ENCODE measurements at places on chromosomes 16 and 17.

- no peak for DNase-seq
Measured at GRCh38 chr17:4900231-4901107, 1.1 kb downstream of the C17orf107 start.

DNA sequence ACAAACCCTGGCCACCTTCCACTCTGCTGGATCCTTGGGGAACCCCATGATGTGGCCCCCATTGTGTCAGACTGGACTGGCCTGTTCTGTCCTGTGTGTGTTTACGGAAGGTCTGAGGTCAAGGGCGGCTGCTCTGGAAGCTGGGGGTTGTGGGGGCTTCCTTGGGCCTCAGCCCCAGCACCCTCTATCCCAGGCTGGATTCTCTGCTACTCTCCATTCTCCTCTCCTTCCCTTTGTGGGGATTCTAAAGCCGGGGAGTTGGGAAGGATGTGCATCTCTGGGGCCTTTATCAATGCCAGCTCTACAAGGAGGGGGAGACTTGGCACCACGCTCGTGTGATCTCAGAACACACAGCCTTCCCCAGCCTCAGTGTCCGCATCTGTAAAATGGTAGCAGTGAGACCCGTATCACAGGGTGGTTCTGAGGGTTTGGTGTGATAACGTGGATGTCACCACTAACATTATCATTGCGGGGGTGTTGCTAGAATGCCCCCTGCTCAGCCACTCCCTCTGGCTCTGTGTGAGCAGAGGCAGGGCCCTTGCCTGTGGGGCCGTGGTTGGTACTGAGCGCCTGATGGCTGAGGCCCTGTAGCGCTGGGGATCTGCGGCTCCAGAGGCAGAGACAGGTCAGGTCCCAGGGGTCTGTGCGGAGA, 18.1 kb downstream of the ADGRG1 start:
- no peak for DNase-seq

GRCh38 chr17:35011671-35012216, 31.4 kb downstream of the LIG3 start:
- no peak for DNase-seq

- DNase-seq: no peak
Measured at GRCh38 chr17:63819585-63820537, 7.4 kb upstream of the PSMC5 start.

DNA sequence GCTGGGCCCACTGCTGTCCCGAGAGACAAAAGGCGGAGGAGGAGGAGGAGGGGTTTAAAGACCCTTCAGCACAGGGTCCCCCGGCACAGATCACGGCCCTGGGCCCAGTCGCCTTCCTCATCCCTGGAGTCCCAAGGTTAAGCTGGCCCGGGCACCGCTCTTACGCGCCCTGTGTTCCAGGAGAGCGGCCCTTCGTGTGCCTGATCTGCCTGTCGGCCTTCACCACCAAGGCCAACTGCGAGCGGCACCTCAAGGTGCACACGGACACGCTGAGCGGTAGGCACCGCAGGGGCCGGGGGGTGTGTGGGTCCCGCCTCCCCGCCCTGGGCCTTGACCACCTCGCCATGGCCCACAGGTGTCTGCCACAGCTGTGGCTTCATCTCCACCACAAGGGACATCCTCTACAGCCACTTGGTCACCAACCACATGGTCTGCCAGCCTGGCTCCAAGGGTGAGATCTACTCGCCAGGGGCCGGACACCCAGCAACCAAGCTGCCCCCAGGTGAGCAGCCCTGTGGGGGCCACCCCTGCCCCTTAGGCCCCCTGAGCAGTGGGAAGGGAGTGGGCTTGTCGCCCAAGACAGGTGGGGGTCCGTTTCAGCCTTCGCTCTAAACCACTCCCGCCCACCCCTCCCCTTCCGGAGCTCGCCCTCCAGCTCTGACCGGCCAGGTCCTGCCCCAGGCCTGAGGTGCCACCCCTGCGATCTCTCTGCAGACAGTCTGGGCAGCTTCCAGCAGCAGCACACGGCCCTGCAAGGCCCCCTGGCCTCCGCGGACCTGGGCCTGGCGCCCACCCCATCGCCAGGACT, 37.6 kb upstream of the ZC3H18 start:
- DNase-seq: no peak

- no peak for DNase-seq
Measured at GRCh38 chr16:56269811-56270684, 78.8 kb downstream of the GNAO1 start.

GRCh38 chr17:973053-973452, 6.5 kb downstream of the NXN start:
- no peak for DNase-seq

- no peak for DNase-seq
Measured at GRCh38 chr17:62673614-62674362, 46.3 kb downstream of the MRC2 start.

DNA sequence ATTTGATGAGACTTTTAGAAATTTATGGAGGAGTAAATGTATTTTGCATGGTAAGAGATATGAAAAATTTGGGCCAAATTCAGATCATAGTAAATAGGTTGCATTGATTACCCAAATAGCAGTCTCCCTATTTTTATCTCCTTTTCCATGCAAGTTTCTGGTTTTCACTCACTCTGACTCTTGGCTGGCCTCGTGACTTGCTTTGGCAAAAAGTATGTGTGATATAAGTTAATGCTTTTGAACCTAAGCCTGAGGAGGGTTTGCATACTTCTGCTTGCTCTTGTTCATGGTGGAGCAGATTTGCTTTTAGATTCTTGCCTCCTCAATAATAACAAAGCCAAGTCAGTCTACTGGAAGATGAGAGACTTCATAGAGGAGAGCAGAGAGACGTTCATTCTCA, 1045.9 kb upstream of the CDH8 start:
- DNase-seq: no peak

GRCh38 chr17:37194208-37194607, 181.6 kb upstream of the C17orf78 start:
- DNase-seq: no peak

- no peak for DNase-seq
Measured at GRCh38 chr17:50841277-50841948, 6.0 kb downstream of the WFIKKN2 start.

DNA sequence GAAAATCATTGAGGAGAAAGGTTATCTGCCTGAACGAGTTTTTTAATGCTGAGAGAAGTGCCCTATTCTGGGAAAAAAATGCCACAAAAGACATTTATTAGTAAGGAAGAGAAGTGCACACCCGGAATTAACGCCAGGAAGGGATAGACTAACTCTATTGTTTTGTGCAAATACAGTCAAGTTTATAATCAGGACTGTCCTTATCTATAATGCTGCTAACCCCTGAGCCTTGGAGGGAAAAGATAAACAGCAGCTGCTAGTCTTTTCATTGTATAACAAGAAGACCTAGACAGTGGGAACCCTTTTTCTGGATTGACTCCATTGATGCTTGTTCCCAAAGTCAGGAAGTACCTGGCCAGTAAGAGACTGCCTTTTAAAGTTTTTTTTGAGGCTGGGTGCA, 26.5 kb downstream of the BCAS3 start:
- DNase-seq: no peak

DNA sequence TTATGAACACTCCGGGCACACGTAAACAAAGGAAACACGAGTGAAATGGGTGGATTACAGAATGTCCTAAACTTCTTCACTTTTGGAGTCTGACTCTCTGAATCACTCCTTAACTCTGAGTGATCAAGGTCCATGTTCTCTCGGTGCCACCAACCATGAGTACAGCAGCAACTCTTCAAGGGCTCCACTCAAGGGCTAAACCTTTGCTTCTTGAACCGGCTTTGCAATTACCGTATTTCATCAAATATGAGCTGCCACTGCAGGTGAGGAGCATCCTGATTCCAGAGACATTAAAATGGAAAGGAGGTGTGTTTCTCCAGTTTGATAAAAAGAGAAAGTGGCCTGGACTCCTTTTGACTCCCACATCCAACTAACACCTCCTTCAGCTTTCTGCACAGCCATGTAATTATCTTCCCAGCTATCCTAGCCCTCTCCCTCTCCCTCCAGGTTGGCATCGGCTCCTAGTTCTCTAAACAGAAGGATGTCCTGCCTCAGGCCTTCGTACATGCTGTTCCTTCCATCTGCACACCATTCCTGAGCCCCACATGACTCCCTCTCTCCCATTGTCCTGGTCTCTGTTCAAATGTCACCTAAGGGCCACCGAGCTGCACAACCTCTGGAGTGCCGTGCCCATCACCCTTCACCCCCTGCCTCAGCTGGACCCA, 61.4 kb downstream of the ZDHHC7 start:
- DNase-seq: no peak

DNA sequence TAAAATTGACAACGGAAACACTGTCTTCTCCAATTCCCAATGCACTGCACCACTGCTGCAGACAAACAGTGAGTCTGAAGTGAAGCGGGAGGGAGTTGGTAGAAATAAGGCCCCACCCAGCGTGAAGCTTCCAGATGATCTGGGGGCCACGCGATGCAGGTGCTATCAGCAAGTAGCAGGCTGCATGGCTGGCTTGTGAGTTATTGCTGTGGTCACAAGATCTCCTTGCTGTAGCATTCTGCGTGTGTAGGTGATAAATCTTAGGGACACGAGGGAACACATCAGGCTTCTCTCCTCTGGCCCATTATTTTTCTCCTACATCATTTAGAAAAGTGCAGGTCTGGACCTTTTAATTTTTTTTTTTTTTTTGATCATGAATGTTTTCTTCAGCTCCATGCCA, 407.6 kb downstream of the TMEM114 start:
- DNase-seq: no peak

DNA sequence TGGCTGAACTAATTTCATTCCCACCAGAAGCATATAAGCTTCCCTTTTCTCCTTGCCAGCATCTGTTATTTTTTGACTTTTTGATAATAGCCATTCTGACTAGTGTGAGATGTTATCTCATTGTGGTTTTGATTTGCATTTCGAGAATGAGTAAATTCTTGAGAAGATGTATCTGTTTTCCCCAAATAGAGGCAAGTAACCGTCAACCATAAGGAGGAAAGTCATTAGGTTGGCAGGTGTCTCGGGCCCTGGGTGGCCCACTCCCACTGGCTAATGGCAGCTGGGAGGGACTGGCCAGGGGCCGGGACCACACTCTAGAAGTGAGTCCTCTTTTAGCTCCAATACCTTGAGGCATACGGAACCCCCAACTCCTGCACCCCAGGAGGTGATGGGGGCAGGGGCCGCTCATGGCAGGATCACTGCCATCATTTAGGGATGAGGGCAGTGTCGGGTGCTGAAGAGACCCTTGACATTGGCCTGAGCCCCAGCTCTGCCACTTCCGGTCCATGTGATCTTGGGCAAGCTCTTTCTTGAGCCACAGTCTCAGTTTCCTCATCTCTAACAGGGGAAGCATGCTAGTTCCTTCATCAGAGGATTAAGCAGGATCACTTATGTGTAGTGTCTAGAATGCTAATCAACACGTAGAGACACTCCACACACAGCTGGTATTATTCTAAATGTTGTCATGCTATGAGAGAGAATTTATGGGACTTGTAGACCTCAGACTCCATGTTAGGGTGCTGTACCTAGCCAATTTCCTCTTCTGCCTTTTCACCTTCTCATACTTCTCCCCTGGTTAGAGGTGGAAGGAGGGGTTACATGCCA, 44.3 kb downstream of the RGS9 start:
- no peak for DNase-seq

- DNase-seq: no peak
Measured at GRCh38 chr16:56357241-56357764, 68.0 kb downstream of the AMFR start.

- no peak for DNase-seq
Measured at GRCh38 chr16:20175358-20175757, 101.7 kb upstream of the GPR139 start.

DNA sequence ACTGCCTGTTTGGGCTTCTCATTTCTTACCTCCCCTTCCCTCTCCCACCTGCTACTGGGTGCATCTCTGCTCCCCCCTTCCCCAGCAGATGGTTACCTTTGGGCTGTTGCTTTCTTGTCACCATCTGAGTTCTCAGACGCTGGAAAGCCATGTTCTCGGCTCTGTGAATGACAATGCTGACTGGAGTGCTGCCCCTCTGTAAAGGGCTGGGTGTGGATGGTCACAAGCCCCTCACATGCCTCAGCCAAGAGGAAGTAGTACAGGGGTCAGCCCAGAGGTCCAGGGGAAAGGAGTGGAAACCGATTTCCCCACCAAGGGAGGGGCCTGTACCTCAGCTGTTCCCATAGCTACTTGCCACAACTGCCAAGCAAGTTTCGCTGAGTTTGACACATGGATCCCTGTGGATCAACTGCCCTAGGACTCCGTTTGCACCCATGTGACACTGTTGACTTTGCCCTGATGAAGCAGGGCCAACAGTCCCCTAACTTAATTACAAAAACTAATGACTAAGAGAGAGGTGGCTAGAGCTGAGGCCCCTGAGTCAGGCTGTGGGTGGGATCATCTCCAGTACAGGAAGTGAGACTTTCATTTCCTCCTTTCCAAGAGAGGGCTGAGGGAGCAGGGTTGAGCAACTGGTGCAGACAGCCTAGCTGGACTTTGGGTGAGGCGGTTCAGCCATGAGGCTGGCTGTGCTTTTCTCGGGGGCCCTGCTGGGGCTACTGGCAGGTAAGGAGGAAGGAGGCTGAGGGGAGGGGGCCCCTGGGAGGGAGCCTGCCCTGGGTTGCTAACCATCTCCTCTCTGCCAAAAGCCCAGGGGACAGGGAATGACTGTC, at the start of gene CD68:
Gene CD68 (plus strand): TSS at position 638 of the 833 bp plus-strand sequence. CDS start 40 bp downstream, at position 678.
- DNase-seq: no peak

GRCh38 chr17:83176623-83177583, 97.5 kb downstream of the METRNL start:
- no peak for DNase-seq

DNA sequence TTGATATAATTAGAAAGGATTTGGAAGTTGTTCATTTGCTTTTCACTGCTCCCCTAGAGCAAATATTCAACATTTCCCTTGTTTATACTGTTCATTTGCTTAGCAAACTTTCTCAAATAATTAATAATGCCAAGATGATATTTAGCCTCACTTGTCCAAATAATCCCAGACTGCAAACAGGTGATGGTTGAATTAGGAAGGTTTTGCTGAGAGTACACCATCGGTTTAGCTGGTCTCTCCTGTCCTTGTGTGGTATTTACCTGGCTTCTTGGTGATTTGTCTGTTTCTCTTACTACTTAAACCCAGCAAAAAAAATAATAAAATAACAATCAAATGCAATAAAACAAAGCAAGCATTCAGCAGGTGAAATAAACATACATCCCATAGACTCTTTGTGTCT, 6.5 kb downstream of the KATNIP start:
- no peak for DNase-seq

DNA sequence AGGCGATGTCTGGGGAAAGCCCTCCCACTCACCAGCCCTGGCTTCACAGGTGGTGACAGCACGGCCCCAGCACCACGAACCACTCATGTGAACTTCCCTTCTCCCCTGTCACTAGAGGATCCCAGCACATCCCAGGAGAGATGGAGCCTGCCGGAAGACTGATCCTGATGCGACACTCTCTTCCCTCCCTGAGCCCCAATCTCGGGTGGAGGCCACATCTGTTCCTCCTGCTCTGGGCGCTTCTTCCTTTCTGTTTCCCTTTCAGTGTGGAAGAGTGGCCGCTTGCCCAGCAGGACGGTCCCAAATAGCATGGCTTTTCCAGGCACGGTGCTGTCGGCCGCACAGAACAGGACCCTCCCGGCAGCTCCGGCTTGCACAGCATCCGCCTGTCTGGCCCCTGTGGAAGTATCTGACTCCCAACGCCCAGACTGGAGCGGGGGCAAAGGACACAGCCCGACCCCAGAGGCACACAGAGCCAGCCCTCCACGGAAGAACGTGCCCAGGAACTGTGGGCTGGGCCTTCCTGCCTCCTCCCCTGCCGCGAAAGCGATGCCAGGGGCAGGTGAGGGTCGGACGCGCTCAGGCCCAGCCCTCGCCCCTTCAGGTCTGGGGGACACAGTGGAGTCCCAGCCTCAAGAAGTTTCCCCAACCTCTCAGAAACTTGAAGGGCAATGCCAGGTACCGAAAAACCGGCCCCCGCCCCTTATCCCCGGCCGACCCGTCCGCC, 37.6 kb downstream of the CBFA2T3 start:
- no peak for DNase-seq

All from NCI-H1436 treated with DMSO at 0.1 percent for 48 hours (cell line).